ENCODE measurements at places on chromosomes 5 and 9.

DNA sequence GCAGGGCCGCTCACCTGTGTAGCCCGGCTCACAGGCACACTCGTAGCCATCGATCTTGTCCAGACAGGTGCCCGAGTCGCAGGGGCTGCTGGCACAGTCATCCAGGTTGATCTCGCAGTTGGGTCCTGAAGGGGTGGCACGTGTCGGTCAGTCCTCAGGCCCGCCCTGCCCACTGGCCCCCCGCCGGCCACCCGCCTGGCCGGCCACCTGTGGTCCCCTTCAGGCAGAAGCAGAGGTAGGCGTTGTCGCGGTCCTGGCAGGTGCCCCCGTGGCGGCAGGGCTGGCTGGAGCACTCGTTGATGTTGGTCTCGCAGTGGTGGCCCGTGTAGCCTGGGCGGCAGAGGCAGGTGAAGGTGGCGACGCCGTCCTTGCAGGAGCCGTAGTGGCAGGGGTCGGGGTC lies 30.6 kb downstream of the NOTCH1 start:
- no peak for DNase-seq

- DNase-seq = peak; percentile 87
Observed at GRCh38 chr9:127199001-127199791, 65.4 kb upstream of the GARNL3 start.

DNA sequence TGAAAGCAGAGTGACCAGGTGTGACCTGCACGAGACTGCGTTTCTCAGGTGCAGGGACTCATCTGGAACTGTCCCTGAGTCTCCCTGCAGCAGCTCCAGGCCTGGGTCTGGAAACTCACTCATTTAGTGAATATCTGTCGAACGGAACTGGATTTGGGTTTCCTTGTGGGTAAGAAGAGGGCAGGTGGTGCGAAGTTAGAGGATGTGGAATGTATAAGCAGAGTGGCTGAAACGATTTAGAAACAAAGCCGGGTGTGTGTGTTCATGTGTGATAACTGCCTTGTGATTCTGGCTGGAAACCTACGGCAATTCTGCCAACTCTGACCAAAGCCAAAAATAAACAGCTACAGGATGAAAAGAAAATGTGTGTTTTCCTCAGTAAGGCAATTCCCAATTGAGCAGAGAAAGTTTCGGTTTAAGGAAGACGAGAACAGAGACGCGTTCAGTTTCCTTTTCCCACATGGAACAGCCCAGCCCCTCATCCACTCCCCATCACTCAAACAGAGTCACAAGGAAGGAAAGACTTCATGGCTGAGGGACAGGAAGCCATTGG lies 130.3 kb downstream of the NSG2 start:
- DNase-seq = no peak

- DNase-seq = no peak
Observed at GRCh38 chr5:171521219-171521633, 101.8 kb downstream of the FGF18 start.

GRCh38 chr5:2996248-2996647 lies 244.8 kb upstream of the IRX2 start:
- no peak for DNase-seq

- no peak for DNase-seq
Observed at GRCh38 chr9:113715086-113715485, 161.0 kb upstream of the ZNF618 start.

DNA sequence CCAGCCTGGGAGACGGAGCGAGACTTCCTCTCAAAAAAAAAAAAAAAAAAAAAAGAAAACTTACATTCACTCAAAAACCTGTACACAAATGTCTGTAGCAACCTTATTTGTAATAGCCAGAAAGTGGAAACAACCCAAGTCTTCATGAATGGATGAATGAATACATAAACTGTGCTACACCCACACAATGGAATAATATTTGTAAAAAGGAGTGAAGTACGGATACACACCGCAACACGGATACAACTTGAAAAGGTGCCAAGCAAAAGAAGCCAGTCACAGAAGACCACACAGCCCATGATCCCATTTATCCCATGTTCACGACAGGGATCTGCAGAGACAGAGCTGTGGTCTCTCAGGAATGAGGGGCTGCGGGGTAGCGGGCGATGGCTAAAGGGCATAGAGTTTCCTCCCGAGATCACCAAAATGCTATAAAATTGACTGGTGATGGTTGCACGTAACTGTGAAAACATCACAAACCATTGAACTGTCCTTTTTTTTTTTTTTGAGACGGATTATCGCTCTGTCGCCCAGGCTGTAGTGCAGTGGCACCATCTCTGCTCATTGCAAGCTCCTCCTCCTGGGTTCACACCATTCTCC lies 76.2 kb upstream of the COL5A1 start:
- DNase-seq = peak; percentile 9

GRCh38 chr9:5552301-5552700 lies 42.0 kb downstream of the PDCD1LG2 start:
- no peak for DNase-seq

DNA sequence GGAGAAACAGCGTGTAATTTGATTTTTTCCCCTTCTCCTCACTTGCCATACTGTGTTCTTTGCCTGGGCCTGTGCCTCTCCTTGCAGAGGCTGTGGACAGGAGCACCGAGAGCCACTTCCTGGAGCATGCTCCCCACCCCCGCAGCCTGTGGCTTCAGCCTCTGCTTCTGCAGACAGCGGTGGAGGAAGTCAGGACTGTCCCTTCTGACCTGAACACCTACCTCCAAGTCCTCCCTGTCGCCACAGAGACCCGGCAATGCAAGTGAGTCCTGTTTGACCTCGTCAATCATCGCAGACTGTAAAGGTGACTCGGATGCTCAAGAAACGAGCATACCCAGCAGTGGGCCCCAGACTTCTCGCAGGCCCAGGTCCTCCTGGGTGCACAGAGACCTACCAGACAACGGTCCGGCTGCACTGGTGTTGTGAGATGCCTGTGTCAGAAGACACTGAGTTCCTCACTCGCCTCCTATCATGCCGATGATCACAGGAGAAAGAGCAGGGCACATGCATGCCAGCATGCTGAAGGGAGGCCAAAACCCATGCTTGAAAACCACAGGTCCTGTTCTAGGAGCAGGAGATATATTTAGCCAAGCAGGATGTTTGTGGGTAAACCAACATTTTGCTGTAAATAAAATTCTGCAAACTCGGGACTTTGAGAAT lies 198.8 kb downstream of the AUH start:
- DNase-seq = no peak

- peak; percentile 59 for DNase-seq
Observed at GRCh38 chr5:123035360-123035917, 1.1 kb downstream of the PPIC start.

GRCh38 chr5:132003982-132004381 lies 7.5 kb downstream of the ACSL6 start:
- no peak for DNase-seq

DNA sequence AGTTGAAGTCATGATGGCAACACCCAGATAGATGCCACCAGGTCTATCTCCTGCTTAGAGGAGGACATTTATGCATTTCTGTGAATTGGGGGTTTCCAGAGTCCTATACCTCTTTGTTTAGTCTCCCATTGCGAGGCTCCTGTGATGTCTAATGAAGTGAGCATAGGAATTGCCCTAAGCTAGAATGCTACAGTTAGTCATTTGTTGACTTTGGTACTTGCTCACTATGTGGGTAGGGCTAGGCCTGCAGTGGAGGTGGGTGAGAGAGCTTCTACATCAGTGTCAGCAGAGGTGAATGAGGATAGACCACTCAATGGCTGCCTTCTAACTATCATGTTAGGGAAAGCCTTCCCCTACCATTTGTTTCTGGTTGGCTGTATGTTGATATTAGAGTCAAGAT lies 173.3 kb upstream of the POC5 start:
- no peak for DNase-seq

DNA sequence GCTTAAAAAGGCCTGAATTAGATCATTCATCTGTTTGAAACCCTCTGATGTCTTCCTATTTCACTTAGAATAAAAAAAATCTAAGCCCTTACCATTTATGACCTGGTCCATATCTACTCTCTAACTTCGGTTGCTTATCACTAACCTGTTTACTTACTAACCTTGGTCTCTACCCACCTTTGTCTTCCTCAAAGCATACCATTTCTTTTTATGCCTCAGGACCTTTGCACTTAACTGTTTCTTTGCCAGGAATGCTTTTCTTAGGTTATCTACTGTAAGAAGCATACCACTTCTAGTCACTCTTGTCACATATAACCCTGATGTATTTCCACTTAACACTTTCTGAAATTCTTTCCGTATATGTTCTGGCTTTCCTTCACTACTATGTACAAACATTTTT lies 67.0 kb downstream of the UHRF2 start:
- DNase-seq = no peak

DNA sequence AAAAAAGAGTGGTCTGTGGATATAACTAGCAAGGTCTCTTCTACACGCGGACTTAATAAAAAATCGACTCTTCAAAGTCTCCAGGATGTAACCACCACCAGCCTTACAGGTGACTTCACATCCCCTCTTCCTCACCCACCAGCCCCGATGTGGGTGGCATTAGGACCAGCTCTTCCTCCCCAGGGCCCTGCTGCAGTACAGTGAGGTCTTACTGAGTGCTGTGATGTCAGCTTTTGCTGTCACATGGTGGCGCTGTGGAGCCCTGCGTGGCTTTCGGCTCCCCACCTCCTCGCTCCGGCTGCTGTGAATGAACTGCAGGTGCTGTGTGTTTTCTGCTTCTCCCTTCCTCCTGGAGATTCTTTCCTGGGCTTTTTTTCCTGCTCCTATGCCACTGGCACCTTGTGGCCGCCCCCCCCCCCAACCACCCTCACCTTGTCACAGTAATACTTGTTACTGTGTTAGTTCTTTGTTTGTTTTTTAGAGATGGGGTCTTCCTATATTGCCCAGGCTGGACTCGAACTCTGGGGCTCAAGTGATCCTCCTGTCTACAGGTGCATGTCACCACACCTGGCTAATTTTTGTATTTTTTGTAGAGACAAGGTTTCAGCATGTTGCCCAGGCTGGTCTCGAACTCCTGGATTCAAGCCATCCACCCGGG lies 15.8 kb upstream of the RAPGEF1 start:
- peak; percentile 88 for DNase-seq

- DNase-seq = no peak
Observed at GRCh38 chr5:54603372-54603771, 85.8 kb downstream of the SNX18 start.

- no peak for DNase-seq
Observed at GRCh38 chr5:167816354-167816753, 475.1 kb upstream of the WWC1 start.

DNA sequence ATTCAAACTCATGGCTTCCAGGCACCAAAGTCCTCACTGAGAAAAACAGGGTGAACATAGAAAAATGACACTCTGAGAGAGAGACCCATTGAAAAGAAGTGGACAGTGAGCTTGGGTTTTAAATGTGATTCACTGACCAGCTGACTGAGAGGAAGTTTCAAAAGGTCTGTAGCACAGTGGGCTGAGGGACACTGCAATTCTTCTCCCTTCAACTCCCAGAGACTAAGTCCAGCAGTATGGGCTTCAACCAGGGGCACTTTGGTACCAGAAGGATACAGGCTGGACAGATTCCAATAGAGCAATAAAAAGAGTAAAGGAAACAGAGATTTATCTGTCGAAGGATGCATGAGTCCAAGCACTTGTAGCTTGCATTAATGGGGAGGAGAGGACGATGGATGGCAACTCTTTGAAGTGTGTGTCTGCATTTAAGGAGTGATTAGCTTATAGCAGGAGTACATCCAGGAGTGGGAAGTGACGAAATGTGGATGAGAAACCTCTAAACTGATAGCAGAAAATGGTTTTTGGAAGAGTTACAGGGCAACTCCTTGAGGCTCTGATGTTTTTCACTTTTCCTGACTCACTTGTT lies 117.0 kb upstream of the ANKRD55 start:
- no peak for DNase-seq

DNA sequence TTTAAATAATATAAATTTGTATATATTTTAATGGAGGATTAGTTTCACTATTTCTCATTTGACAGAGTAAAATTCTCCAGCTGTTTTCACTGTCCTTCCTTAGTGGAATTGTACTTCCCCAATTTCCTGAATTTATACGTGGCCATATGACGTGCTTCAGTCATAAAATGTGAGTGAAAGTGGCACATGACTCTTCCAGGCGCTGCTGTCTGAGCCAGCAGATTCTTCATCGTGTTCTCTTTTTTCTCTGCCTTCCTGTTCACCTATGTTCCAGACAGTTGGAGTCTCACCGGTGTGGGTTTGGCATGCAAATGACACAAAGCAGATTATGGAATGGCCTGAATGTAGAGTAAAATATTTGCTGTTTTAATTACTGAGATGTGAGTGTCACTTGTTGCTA lies 684.1 kb downstream of the SEMA5A start:
- DNase-seq = no peak

- DNase-seq = no peak
Observed at GRCh38 chr9:108282872-108283271, 572.9 kb downstream of the ACTL7B start.

- DNase-seq = no peak
Observed at GRCh38 chr5:1161833-1162229, 39.6 kb upstream of the SLC6A19 start.

GRCh38 chr5:115948091-115948534 lies 14.2 kb upstream of the LVRN start:
- DNase-seq = no peak

- peak; percentile 94 for DNase-seq
Observed at GRCh38 chr9:136799854-136800657, 3.9 kb downstream of the CCDC183 start.

- no peak for DNase-seq
Observed at GRCh38 chr5:96968614-96969013, 32.7 kb downstream of the LNPEP start.

- DNase-seq = no peak
Observed at GRCh38 chr9:18976221-18976708, 56.7 kb downstream of the SAXO1 start.

- DNase-seq = no peak
Observed at GRCh38 chr9:78118742-78119473, 87.3 kb upstream of the GNAQ start.

DNA sequence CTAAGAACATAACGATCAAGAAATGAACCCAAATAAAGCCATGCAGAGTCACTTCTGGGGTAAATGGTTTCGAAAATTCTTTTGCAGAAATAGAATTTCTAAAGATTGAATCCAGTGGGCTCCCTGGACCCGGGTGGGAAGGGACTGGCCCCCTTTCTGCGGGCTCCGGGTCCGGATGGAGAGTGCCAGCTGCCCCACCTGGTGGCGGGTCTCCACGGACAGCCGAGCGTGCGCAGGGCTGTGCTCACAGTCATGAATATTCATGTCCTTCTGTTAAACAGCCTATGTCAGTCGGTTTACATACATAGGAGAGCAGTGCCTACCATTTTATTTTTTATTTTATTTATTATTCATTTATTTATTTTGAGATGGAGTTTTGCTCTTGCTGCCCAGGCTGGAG lies 4.7 kb upstream of the PPP1R26 start:
- peak; percentile 71 for DNase-seq

GRCh38 chr9:88218726-88219125 lies 80.5 kb upstream of the SPATA31C2 start:
- DNase-seq = peak; percentile 82

DNA sequence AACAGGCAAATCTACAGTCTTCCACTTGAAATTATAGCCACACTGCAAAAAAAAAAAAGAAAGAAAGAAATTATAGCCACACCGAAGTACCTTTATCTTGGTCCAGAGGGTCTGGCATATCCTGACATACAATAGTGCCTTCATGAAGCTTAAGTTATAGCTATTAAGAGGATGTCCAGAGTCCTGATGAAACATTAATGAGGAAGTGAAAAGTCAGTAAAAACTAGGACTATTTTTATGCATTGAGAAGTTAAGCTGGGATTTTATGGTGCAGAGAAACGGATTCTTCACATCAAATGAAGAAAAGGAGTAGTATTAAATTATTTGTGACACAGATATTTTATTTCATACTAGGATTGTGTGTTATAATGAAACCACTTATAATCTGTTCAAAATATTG lies 123.9 kb downstream of the SV2C start:
- no peak for DNase-seq

Measured in kidney (tissue), 22 donors.